ENCODE measurements at places on chromosomes 5 and 9.

- DNase-seq, result no peak
Measured at GRCh38 chr9:137049544-137050449, 3.8 kb upstream of the NPDC1 start.

DNA sequence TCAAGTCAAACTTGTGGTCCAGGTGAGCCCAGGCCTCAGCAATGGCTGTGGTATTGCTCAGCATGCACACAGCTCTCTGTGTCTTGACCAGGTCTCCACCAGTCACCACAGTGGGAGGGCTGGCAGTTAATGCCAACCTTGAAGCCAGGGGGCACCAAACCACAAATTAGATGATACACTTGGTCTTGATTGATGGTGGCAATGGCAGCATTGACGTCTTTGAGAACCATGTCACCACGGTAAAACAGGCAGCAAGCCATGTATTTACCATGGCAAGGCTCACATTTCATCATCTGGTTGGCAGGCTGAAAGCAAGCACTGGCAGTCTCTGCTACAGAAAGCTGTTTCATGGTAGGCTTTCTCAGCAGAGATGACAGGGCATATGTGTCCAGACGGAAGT lies 40.0 kb downstream of the NIM1K start:
- DNase-seq, result no peak

GRCh38 chr9:82034956-82035731 lies 46.6 kb downstream of the SPATA31D1 start:
- DNase-seq, result no peak

DNA sequence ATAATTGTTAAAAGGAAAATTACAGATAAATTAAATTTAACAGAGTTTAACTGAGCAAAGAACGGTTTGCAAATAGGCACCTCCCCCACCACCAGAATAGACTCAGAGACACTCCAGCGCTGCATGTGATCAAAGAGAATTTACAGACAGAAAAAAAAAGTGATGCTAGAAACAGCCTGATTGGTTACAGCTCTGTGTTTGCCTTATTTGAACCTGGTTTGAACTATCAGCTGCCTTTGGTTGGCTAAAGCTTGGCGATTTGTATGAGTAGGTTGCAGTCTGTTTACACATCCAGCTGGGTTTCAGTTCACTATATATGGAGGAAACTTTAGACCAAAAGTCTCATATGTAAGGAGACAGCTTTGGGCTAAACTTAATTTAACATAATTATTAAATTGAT lies 249.1 kb downstream of the ENC1 start:
- DNase-seq, result no peak

DNA sequence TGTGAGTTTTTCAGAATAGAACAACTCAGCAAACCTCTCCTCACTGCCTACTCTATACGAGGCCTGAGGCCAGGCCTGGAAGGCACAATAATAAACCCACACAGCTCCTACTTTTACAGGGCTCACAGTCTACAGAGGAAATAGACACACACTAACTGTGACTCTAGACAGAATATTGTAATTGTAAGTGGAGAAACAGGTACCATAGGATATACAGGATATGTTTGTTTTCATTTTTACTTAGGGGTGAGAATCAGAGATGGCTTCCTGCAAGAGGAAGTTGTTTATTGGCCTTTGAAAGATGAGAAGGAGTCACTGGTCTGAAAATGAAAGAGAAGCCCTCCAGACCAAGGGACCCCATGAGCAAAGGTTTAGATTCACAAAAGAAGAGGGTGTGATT lies 35.8 kb upstream of the TGFBR1 start:
- no peak for DNase-seq

DNA sequence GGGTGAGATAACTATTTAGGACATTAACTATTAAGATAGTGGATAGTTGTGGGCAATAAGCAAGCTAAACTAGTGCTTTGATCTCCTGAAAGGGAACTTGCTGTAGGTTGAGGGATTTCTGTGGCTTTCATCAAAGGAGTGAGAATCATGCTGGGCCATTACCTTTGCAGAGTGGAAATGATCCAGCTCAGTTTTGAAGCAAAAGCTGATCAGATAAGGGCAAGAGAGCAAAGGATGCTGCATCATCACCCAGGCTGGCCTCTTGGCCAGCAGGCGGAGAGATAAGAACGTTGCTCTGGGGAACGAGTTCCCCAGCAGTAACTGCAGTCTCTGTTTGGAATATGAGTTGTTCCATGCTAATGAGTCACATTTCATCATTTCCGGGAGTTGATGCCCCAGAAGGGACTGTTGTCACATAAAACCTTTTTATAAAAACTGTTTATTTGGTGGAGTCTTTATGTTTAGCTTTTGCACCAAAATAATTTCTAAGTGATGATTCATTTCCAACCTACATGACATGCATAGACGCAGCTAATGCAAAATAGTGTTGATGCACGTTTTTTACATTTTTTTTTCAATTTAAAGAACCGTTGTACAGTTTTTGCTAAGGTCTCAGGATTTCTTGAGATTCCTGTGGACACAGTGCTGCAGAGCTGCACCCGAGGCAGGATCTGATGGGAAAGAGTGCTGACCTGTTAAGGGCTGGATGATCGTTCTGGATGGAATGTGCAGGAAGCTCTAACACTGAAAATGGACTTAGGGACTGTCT lies 99.3 kb downstream of the ACTBL2 start:
- no peak for DNase-seq

DNA sequence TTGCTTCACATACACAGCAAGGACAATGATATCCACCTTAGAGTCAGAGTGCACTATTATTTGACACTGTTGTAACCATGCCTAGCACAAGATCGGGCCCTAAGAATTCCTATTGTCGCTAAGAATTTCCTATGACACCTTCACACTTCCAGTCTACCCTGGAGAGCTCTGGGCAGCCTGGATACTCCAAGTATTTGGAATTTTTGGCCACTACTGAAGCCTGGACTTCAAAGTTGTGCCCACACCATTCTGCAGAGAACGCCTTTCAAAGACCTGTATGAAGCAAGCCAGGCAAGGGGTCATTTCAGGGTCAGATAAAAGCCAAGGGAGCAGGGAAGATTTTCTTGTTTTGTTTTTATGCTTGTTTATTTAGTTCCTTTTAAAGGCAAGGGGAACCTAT lies 179.7 kb downstream of the PAPPA start:
- no peak for DNase-seq

DNA sequence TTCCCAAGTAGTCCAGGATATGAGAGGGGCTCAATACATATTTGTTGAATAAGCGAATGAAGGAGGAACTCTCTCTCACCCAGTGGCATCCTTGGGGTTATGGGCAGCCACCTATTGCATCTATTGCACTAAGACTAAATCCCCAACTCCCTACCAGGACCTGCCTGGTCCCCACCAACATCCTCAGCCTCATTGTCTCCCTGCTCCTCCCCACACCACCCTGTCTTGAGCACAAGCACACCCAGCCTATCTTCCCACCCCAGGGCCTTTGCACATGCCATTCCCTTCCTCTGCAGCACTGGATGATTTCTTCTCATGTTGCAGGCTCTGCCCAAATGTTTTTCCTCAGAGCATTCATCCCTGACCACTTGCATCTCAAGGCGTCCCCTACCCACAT lies 133.8 kb downstream of the BARX1 start:
- DNase-seq, result no peak

Data from stimulated activated CD8-positive, alpha-beta memory T cell treated with anti-CD3 and anti-CD28 coated beads, Interleukin-7, amount 100 ng/mL, for 4 hours (primary cell).